Inflammatory macrophage treated with lipopolysaccharide for 1 hour (primary cell): ENCODE measurements at places on chromosomes 11 and 22.
A peak's percentile ranks its signal among the peaks of the same experiment; 100 is the strongest.

DNA sequence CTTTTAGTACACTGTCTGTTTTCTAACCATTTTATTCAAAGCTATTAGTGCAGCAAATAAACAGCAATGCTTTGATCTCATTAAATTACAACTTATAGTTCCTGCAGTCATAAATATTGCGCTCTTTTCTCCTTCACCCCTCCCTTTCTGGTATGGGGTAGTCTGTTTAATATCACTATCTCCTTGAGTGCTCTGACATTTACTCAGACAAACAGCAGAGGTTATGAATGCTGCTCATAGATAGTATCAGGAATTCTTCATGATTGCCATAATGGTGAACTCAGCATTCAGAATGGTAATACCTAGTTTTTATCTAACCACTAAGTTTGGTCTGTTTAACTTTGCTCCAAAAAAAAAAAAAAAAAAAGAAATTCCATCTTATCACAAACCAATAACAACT is 87.4 kb downstream of the EIF3M start:
- DNase-seq: no peak

GRCh38 chr22:23695571-23696325 is 4.9 kb downstream of the RGL4 start:
- peak; percentile 71 for DNase-seq

- no peak for DNase-seq
These were observed 572.5 kb downstream of the BRD1 start for GRCh38 chr22:49255154-49255553.

DNA sequence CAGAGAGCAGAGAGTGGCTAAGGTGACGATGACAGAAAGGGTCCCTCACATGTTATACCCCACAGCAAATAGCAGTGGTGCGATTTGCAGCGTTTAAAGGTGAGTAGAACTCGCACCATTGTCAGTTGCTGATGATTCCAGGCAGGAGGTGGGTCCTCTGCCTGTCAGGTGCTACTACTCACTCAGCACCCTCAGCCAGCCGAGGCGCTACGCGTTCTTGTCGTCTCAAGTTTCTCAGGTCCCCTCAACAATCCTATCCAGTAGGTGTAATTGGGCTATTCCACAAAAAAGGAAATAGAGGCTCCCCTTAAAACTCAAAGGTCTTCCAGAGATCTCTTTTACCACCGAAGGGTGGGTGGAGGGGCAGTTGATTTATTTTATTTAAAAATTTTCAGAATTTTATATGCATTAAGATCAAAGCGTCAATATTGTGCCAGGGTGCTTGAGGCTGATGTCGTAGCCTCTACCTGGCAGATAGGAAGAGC is 18.3 kb downstream of the ELF5 start:
- no peak for DNase-seq

DNA sequence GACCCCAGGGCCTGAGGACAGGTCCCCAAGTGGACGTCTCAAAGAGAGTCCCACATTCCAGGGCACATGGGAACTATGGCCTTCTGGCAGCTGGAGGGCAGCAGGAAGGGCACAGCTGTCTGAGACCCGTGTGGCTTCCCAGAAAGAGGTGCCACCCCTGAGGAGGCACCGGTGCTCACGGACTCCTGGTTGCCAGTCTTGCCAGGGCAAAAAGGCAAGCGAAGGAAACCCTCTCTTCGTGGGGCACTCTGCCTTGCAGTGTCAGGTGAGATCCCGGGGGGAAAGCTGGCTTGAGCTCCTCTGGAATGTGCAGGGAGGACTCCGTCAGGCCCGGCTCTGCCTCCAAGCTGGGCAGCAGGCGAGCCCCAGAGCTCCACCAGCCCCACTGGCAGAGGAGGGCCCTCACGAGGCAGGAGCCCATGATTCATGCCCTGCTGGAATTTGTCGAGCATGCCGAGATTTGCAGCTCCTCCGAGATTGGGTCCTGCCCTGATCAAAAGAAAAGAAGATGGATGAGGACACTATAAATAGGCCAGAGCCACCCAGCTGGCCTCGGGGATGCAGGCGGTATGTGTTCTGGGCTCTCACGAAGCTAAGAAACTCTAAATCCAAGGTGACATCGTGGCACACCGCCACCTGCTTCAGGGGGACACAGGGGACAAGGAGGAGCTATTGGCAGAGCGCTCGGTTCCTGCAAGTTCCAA is 9.9 kb upstream of the CELSR1 start:
- DNase-seq: no peak

GRCh38 chr11:22559416-22559815 is 66.2 kb downstream of the FANCF start:
- no peak for DNase-seq

GRCh38 chr11:63472372-63472771 is 18.6 kb downstream of the PLAAT5 start:
- DNase-seq: no peak

- no peak for DNase-seq
These were observed 16.9 kb upstream of the ARHGAP42 start for GRCh38 chr11:100670140-100670539.

DNA sequence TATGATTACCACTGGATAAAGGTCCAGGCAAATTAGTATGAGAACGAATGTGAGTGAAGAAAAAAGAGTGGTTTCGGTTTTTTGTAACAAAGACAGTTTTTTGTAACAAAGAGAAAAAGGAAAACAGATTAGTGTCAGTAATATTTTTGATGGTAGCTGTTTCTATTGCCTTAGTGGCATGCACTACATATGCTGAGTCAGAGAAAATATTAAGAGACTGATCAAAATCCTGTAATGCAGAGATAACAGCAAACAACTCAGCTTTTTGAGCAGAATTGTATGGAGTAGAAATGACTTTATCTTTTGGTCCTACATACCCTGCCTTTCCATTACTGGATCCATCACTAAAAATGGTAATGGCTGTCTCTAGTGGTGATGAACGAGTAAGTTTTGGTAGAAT is 22.7 kb upstream of the MTNR1B start:
- DNase-seq: no peak

- no peak for DNase-seq
These were observed 11.1 kb upstream of the POU2F3 start for GRCh38 chr11:120228794-120229384.

DNA sequence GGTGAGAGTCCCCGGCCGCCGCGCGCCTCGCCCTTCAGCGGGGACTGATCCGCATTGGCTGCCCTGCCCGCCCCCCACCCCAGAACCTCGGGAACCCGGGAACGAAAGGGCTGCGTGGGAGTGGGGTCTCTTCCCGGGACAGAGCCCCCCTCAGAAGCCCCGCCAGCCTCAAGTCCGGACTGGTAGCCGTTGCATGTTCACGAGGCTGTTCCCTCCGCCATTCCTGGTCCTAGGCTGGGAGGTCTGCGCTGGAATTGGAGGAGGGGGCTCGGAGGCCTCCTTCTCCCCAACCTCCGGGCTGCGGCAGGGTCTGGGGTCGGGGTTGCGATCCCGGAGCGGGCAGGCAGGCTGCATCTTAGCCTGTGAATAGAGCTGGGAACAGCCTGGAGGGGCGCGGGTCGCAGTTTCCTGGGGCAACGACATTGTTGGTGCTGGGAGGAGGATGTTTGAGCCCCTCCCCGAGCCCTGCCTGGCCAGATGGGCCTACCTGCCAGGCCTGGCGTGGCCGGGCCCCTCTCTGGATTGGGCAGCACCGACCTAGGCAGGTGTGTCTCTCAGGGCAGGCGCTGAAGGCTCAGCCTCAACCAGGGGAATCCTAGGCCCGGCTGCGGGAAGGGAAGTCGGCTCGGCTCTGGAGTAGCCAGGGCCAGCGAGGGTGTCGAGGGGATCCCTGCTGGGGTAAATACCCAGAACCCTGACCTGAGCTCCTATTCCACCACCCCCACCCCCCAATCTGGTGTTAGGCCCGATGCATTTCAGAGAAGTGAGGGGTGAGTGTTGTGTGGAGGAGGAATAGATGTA is 670 bp downstream of the MAPK8IP1 start:
- DNase-seq: no peak

DNA sequence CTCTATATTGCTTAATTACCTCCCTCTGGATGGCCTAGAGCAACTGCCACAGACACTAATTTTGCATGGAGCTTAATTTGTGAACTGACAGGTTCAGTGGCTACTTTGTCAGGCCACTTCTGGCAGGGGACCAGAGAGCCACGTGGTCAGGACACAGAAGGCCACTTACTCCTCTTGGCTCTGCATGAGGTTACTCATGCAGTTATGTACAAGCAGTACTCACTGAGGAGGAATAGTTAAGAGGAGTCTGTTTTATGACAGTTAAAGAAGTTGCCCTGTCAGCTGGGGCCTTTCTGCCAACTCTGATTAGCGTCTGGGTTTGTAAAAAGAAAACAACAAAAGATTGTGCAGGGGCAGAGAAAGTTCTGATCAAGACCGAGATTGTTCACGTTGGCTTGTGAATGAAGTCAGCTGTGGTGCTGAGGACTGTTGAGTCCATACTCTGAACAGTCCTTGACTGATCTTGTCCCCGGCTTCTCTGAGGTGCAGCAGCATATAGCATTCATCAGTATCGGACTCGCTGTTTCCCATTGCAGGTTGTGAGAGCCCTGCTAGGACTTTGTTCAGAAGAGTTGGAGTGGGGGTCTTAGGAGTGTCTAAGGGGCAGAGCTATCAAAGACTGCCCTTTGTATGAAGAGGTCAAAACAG is 41.4 kb downstream of the PPFIBP2 start:
- no peak for DNase-seq

- DNase-seq: no peak
These were observed 36.6 kb downstream of the TMEM45B start for GRCh38 chr11:129852125-129852740.

GRCh38 chr11:70429724-70430521 is 31.6 kb downstream of the CTTN start:
- DNase-seq: no peak

GRCh38 chr11:122627745-122628144 is 27.8 kb upstream of the UBASH3B start:
- DNase-seq: no peak

GRCh38 chr11:107457205-107457557 is 444 bp downstream of the CWF19L2 start:
- DNase-seq: peak; percentile 12

DNA sequence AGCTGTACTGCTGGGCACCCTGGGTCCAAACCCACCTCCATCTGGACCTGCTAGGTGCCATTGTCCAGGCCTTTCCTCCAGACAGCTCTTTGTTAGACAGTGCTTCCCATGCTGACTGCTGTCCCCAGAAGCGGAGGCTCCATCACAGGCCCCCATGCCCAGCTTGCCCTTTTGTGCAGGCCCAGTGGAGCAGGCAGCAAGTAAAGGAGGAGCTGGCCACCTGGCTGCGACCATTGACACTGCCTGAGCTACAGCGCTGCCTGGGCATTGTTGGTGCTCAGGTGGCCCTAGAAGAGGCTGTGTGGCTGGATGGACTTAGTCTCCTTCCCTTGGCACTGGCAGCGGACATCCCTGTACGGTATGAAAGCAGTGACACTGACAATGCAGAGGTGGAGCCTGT is 1.5 kb downstream of the DNHD1 start:
- DNase-seq: no peak

DNA sequence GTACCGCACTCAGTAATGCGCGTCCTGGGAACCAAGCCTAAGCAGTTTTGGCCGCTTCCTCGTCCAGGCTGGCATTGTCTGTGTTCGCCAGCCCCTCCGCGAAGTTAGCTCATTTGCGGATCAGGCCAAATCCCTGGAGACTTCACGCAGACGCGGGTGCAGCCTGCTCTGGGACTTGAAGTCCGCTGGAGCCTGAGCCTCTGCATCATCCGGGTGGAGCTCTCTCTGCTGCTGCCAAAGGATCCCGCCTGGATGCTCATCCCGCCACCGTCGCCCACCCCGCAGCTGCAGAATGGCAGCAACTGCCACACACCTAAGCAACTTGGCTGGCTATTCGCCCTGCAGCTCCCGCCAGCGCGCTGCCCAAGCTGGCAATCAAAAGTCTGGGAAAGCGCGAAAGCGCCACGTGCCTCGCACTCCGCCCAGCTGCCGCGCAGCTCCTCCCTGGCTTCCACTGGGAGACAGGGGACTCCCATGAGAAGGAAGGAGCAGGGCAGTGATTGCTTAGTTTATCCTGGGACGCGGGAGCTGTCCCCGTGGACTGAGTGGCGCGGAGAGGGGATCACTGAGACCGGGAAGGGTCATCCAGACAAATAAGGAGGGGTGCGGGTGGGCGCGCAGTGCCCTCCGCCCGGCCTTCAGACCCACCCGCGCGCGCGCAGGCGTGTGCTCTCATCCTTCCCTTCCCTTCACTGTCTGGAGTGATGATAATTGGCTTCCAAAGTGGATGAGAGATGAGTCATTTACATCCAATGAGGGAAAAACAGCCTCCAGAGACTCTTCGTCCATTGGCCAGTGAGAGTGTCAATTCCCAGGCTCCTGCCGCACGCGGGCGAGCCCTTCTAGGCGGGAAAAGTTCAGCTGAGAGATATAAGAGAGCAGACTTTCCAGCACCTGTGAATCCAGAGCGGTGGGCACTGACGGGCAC is 23.2 kb upstream of the GLYATL1B start:
- no peak for DNase-seq

- DNase-seq: no peak
These were observed 73.7 kb downstream of the ARHGAP42 start for GRCh38 chr11:100760744-100761143.
